ENCODE measurements at places on chromosomes 12 and 14.

DNA sequence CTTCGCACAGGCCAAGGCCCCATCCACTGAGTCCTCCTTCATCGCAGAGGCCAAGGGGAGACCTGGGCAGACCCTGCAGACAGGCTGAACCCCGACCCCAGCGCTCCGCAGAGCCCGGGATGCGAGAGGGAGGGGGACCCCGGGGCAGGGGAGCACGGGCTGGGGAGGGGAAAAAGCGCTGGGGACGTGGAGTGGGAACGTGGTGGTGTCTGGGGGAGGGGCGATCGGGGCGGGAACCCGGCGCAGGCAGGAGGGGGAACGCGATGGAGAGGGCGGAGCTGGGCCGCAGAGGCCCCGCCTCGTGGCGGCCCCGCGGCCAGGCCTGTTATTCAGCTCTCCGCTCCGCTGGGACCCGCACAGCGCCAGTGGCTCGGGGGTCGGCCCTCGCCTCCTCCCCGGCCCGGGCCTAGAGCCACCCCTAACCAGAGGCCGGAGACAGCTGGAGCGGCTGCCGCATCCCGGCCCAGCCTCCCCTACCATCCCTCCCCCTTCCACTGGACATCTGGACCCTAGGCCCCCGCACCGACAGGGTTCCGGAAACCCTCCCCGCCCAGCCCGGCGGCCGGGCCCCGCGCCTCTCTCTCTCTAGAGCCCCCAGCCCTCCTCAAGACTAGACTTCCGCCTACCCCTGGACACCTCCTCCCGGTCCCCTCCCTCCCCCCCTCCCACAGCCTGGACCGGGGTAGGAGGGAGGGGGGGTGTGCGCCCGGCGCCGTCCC lies at the start of gene ARHGEF25:
Gene ARHGEF25, plus strand, starts transcription at position 328 of the 719 bp plus-strand sequence. CDS start 460 bp downstream, outside the sequence.
- DNase-seq: no peak

DNA sequence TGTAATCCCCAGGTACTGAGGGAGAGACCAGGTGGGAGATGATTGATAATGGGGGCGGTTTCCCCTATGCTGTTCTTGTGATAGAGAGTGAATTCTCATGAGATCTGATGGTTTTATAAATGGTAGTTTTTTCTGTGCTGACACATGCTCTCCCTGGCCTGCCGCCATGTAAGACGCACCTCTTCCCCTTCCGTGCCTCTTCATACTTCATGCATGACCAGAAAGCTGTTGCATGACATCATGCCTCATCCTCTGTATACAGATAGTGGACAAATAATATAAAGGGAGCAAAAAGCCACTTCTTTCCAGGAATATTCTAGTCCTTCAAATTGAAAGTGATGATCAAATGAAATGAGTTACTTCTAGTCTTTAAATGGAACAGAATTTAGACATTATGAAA lies 47.3 kb upstream of the LRIG3 start:
- DNase-seq: no peak

DNA sequence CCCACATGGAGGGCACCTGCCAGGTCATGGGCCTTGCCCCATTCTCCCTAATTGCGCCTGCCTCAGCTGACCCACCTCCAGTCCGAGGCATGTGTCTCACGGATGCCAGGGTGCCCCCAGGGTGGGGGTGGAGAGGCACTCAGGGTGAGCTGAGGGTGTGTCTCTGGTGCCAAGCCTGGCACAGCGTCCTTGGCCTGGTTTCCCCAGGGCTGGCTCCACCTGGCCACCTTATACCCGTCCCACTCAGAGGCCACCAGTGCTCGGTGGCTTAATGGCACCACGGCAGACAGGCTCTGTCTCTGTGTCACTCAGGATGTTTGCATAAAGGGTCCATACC lies 33.6 kb upstream of the TDRD9 start:
- no peak for DNase-seq

DNA sequence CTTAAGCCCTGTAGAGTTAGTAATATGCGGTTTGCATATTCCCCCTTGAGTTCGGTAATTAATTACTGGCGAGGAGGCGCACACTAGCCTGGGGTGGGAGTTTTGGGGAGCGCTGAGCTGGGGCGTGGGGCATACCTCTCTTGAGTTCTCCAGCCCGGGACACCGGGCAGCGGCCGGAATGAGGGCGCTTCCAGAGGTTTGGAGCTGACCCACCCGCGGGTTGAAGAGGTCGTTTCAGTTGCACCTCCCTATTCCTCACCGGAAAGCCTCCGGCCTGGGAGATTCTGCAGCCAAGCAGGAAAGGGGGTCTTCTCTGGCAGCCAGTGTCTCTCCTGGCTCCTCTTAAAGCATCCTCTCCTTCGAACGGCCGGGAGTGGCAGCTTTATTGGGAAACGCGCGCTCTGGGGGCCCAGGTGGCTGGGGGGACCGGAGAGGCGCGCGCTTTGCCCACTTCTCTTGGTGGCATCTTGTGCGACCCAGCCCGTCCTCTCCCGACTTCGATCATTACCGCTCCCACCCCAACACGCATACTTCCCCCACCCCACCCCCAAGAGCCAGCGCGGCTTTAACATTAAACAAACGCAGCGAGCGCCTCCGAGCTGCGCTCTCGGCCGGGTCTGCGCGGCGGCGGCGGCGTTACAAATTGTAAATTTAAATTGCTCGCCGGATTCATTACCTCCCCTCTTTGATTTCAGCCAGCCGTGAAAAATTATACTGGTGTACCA lies 3.9 kb upstream of the LHX5 start:
- no peak for DNase-seq

DNA sequence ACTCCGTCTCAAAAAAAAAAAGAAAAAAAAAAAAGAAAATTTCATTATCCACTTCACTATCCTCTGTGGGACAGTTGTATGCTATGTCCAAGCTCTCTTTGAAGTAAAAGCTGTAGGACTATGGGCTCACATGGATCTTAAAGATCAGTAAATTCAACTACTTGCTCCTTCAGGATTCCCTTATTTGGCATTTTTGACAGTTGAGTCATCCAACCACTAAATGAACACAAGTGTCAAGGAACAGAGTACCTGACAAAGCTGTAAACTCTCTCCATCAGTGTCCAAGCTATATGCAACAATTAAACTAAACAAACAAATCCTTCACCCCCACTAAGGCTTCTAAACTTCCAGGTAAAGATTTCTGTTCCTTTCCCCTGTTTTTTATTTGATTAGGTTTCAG lies 177.0 kb downstream of the CEP128 start:
- DNase-seq: no peak

- no peak for DNase-seq
These were observed 91.2 kb downstream of the RFLNA start for GRCh38 chr12:124386059-124386458.

DNA sequence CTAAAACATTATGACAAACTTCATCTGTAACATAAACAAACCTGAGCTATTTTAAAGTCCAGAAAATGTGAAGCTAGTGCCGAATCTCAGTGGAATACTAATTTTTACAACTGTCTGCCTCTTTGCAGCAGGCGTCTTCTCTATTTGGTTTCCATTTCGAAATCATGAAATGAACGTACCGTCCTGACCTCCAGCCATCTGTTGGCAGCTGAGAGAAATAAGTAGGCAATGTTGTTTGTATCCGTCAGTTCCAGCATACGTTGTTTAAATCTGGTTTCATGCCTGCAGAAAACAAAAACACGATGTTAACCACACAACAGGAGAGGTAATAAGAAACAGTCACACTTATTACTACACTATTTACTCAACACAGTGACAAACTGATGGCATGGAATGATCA lies 54.3 kb upstream of the KCNJ8 start:
- no peak for DNase-seq

Measured in stimulated activated CD4-positive, alpha-beta T cell treated with anti-CD3 and anti-CD28 coated beads, TNF-alpha, amount 100 ng/mL, for 4 hours (primary cell).